Stimulated activated CD4-positive, alpha-beta T cell treated with anti-CD3 and anti-CD28 coated beads, Interleukin-12 subunit alpha, Interleukin-12 subunit beta, amount 100 ng/mL, for 48 hours (primary cell): ENCODE measurements at places on chromosomes 3 and 15.

DNA sequence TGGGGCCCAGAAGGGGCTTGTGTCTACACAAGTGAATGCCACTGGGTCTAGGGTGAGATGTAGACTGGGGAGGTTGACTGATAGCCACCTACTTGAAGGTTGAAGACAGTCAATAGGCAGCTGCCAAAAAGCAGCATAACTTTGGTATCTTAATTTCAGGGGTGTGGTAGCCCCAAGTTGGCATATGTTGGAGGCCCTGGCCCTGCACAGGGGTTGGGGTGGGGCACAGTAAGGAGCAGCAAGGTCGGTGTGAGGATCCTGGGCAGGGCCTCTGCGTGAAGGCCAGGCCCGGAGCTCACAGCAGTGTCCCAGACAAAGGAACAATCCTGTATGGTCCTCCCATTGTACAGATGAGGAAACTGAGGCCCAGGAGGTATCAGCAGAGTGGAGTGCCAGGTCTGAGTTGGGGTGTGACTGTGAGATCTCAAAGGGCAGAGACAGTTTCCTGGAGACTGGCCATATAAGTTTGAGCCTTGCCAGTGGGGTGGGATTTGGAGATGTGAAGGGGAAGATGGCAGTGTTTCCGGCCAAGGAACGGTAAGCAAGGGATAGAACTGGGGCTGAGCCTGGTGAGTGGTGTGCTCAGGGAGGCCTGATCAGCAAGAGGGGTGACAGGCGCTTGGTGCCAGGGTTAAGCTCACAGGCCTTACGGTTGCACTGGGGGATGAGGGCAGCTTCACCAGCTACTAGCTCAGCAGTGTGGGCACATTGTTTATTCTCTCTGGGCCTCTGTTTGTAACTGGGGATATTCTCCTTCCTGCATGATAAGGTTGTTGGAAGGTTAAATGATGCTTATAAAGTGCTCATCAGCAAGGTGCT lies 1.7 kb downstream of the KLHL40 start:
- no peak for DNase-seq

DNA sequence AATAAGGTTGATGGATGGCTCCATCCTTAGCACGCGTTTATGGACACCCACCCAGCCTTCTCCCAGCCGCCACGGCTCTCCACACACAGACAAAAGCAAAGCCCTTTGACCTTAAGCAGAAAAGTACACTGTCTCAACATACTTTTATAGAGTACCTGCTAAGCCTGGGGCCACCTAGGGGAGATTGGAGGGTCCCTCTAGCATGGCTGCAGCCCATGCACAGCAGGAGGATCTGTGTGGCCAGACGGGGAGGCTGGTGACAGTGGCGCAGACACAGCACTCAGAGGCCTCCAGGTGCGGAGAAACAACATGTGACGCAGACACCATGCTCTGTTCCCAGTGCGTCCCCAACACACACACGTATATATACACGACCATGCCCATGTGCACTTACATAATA lies 174.9 kb downstream of the XXYLT1 start:
- no peak for DNase-seq

DNA sequence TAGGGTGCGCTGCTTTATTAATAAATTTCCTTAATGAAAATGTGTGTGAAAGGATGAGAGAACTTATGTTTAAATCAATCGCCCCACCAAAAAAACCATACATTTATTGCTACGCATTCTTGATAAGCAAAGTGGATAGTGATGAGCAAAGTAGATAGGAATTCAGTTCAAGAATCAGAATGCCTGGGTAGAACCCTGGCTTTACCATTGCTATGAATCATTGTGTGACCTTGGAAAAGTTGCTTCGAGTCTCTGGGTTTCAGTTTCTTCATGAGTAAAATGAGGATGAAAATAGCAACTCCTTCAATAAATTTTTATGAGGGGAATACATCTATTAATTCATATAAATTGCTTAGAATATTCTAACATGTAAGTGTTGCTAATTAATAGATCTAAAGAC lies 2.6 kb upstream of the ALCAM start:
- no peak for DNase-seq

GRCh38 chr3:56704706-56705105 lies 21.6 kb upstream of the TASOR start:
- no peak for DNase-seq

- no peak for DNase-seq
Measured at GRCh38 chr3:73207946-73208440, 146.5 kb downstream of the EBLN2 start.

- DNase-seq, result no peak
Measured at GRCh38 chr15:50531766-50532165, 14.7 kb downstream of the USP50 start.

GRCh38 chr3:196868297-196868661 lies 559 bp downstream of the SENP5 start:
- peak; percentile 3 for DNase-seq
